SJSA1 (cell line): ENCODE measurements at places on chromosomes 16 and 17. TPM values are rescaled to one million over a fixed set of nuclear protein-coding genes. Genes with fewer than 3 reads are reported as not detected.

- DNase-seq = no peak
- no peaks in the 10 kb centered on the region for H3K4me1 ChIP-seq
- H3K27me3 ChIP-seq = peaks cover 26% of the 10 kb centered on the region
- no peak overlapping the region for H3K27ac ChIP-seq
- H3K36me3 ChIP-seq = no peaks in the 10 kb centered on the region
These were observed 12.1 kb upstream of the CD300LD start for GRCh38 chr17:74604200-74604599.

- H3K36me3 ChIP-seq = no peaks in the 10 kb centered on the region
- no peaks in the 10 kb centered on the region for H3K27me3 ChIP-seq
- H3K4me3 ChIP-seq = no peak overlapping the region
- H3K4me1 ChIP-seq = peaks cover 15% of the 10 kb centered on the region
- no peak overlapping the region for H3K27ac ChIP-seq
- DNase-seq = no peak
These were observed 27.4 kb upstream of the TNS4 start for GRCh38 chr17:40528692-40529417.

PIRT gene
- total RNA-seq = not detected in 2 replicates

DNA sequence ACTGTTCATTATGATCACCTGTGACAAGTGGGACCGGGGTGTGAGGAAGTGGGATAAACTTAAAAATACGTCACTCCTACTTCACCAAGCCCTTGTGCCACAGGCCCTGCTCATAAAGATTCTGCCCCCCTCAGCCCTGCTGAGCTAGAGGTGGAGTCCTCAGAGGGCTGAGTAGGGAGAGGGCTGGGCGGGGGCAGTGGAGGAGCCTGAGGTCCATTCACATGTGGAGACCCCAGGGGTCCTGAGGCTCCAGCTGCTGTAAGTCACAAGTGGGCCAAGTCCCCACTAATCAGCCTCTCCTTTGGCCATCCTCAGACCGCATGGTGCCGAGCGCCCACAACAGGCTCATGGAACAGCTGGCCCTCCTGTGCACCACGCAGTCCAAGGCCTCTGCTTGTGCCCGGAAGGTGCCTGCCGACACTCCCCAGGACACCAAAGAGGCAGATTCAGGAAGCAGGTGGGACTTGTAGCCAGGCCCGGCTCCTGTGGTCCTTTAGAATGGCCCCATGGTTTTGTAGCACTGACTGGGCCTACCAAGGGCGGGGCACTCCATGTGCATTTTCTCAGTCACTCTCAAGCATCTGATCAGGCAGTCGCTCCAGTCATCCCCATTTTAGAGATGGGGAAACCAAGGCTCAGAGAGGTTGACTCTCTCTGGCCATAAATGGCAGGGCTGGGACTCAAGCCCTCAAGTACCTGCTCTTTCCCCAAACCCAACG lies 10.4 kb downstream of the DNAAF8 start:
- no peak overlapping the region for H3K27ac ChIP-seq
- H3K36me3 ChIP-seq = peaks cover 6% of the 10 kb centered on the region
- H3K27me3 ChIP-seq = no peaks in the 10 kb centered on the region; the same call in 1 of the 2 replicates
- no peak overlapping the region for H3K4me3 ChIP-seq

GRCh38 chr16:85528528-85529387 lies 84.4 kb upstream of the GSE1 start:
- no peak for DNase-seq
- H3K4me1 ChIP-seq = no peaks in the 10 kb centered on the region
- H3K27ac ChIP-seq = no peak overlapping the region
- no peak overlapping the region for H3K4me3 ChIP-seq
- H3K36me3 ChIP-seq = no peaks in the 10 kb centered on the region

DNA sequence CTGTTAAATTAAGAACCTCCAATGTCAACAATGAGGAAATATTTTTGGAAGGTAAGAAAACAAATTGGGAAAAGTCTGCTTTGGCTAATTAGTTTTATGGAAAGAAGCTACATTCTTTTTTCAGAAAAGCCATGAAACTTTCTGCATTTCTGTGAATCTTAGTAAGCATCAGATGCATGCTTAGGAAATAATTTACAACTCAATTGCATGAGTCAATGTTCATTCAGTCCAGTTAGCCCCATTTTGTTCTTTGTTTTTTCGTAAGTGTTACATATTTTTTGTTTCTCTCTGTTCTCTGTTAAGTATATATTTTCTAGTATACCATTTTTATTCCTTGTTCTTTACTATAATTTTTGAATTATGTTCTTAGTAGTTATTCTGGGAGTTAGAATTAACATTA lies 195.2 kb upstream of the KIF2B start:
- no peak overlapping the region for H3K4me3 ChIP-seq
- no peaks in the 10 kb centered on the region for H3K4me1 ChIP-seq
- no peaks in the 10 kb centered on the region for H3K27me3 ChIP-seq
- DNase-seq = peak; percentile 11
- peak overlapping the region; percentile 55 for H3K27ac ChIP-seq

NAA60 gene
- 4.6 and 6.8 TPM in 2 replicates for total RNA-seq

KREMEN2 gene
- not detected in 2 replicates for total RNA-seq

CMIP gene
- total RNA-seq = 9.8 and 10.7 TPM in 2 replicates

SLC16A3 gene
- 149 and 249 TPM in 2 replicates for total RNA-seq

DNA sequence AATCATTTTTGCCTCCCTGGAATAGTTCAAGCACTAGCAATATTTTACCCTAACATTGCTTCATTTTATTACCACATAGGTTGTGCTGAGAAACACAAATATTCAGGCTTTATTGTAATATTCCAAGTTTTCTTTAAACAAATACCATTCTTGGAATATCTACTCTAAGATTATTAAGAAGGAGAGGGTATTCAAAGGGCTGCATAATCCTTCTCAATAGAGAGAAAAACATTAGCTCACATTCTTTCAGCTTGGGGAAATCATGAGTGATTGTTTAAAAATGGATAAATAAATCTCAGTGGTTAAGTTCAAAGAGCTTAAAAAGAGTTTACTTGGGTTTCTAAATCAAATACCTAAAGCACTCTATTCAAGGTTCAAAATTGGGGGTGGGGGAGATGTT lies 111.9 kb upstream of the CORO6 start:
- H3K27ac ChIP-seq = peak overlapping the region; percentile 19; the same call in 1 of the 2 replicates
- H3K4me3 ChIP-seq = no peak overlapping the region
- peak; percentile 38 for DNase-seq
- H3K36me3 ChIP-seq = no peaks in the 10 kb centered on the region

GRCh38 chr17:44376124-44376523 lies 12.5 kb upstream of the FAM171A2 start:
- no peak overlapping the region for H3K27ac ChIP-seq
- no peaks in the 10 kb centered on the region for H3K4me1 ChIP-seq
- no peaks in the 10 kb centered on the region for H3K36me3 ChIP-seq
- DNase-seq = peak; percentile 49
- H3K4me3 ChIP-seq = no peak overlapping the region

CXCL16 gene
- total RNA-seq = not detected in 2 replicates

- peaks cover 24% of the 10 kb centered on the region for H3K4me1 ChIP-seq
- no peak for DNase-seq
- H3K27ac ChIP-seq = no peak overlapping the region
- no peaks in the 10 kb centered on the region for H3K36me3 ChIP-seq
- no peaks in the 10 kb centered on the region for H3K27me3 ChIP-seq
- no peak overlapping the region for H3K4me3 ChIP-seq
These were observed 49.9 kb downstream of the TEX14 start for GRCh38 chr17:58641887-58642311.

RAC3 gene
- total RNA-seq = 9.9 TPM in 2 replicates

- H3K27ac ChIP-seq = no peak overlapping the region
- H3K27me3 ChIP-seq = no peaks in the 10 kb centered on the region
- no peak overlapping the region for H3K4me3 ChIP-seq
- no peak for DNase-seq
- H3K36me3 ChIP-seq = peaks cover 16% of the 10 kb centered on the region
These were observed 28.7 kb downstream of the B9D1 start for GRCh38 chr17:19333736-19334290.

DNA sequence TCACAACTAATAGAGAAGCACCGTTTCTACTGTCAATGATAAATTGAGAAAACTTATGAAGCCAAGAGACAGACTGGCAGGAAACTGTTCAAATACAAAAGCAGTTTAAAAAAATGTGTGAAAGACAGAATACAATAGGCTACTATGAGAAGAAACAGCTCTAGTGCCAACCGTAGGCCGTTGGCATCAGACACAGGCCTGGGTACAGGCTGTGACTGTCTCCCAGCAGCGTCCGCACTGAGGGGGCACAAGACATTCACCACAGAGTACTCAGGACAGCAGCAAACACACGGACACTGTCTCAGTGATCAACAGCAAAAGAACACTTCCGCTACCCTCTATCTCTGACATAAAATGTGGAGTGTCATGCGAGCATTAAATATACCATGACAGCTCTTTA lies 7.8 kb upstream of the C1QBP start:
- H3K4me3 ChIP-seq = no peak overlapping the region
- H3K27ac ChIP-seq = no peak overlapping the region
- DNase-seq = no peak
- H3K4me1 ChIP-seq = no peaks in the 10 kb centered on the region
- H3K36me3 ChIP-seq = peaks cover 69% of the 10 kb centered on the region

WDR81 gene
- 5.1 and 10.8 TPM in 2 replicates for total RNA-seq

KRT40 gene
- not detected in 2 replicates for total RNA-seq

GRCh38 chr17:74194682-74195081 lies 8.8 kb upstream of the RPL38 start:
- H3K27ac ChIP-seq = no peak overlapping the region
- peaks cover 73% of the 10 kb centered on the region for H3K27me3 ChIP-seq
- no peaks in the 10 kb centered on the region for H3K36me3 ChIP-seq
- no peak for DNase-seq
- no peak overlapping the region for H3K4me3 ChIP-seq

C17orf100 gene
- total RNA-seq = 0.84 and 0.88 TPM in 2 replicates
